Tibial nerve (tissue), 4 donors: ENCODE measurements at places on chromosomes 1 and 21. TPM values are rescaled to one million over a fixed set of nuclear protein-coding genes. Genes with fewer than 3 reads are reported as not detected.

- DNase-seq, result no peak
Measured at GRCh38 chr1:32980080-32980479, 15.5 kb upstream of the RNF19B start.

Gene TMEM61
- total RNA-seq, result not detected

- no peak for DNase-seq
Measured at GRCh38 chr1:7366955-7367665, 404.0 kb upstream of the VAMP3 start.

GRCh38 chr1:86104606-86105532, 51.7 kb downstream of the COL24A1 start:
- DNase-seq, result no peak

DNA sequence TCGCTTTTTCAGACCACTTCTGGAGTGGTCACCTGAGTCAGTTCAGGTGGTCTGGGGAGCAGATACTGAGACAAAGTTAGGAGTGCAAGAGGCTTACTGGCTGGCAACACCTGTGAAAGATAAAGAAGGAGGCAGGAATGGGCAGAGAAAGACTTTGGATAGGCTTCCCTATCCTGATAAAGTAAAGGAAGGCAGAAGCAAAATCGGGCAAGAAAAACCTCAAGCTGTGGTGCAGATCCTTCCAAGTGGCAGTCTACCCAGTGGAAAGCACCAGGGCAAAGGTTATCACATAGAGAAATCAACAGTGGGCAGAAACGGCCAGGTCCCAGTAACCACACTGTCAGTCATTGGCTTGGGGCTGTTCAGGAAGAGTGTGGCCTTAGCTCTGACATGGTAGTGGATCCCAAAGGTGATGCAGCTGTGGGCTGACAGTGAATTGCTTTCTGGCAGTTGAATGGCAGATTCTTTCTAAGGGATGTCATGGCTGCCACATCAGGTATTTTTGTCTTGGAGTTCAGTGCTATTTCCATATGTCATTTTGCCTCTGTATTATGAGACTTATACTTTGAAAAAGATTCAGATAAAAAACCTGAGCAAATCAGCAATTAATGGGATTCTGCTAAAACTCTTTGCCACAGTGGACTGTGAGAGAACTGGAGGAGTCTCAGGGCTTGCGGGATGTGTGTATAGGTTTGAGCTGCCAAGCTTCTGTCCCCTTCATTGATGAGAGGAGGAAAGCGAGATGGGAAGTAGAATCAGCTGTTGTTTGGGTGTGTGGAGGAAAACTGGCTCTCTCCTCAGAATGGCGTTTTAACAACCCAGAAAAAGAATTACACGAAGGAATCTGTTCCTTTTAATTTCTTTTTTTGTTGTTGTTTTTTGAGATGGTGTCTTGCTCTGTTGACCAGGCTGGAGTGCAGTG, 8.1 kb upstream of the CGN start:
- DNase-seq, result no peak

GRCh38 chr21:43645136-43645891, 14.0 kb downstream of the HSF2BP start:
- no peak for DNase-seq

DNA sequence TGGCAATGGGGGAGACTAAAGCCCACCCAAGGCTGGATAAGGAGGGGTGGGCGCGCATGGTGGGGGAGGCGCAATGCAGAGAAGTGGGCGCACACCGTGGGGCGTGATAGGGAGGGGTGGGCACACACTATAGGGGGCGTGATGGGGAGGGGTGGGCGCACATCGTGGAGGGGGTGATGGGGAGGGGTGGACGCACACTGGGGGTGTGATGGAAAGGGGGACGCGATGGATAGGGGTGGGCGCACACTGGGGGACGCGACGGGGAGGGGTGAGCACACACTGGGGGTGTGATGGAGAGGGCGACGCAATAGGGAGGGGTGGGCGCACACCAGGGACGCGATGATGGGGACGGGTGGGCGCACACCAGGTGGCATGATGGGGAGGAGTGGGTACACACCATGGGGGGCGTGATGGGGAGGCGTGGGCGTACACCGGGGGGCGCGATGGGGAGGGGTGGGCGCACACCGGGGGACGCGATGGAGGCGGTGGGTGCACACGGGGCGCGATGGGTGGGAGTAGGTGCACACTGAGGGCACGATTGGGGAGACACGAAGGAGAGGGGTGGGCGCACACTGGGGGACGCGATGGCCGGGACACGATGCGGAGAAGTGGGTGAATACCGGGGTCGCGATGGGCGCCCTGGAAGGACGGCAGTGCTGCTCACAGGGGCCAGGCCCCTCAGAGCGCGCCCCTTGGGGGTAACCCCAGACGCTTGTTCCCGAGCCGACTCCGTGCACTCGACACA, 929 bp downstream of the SUMO3 start:
- no peak for DNase-seq

DNA sequence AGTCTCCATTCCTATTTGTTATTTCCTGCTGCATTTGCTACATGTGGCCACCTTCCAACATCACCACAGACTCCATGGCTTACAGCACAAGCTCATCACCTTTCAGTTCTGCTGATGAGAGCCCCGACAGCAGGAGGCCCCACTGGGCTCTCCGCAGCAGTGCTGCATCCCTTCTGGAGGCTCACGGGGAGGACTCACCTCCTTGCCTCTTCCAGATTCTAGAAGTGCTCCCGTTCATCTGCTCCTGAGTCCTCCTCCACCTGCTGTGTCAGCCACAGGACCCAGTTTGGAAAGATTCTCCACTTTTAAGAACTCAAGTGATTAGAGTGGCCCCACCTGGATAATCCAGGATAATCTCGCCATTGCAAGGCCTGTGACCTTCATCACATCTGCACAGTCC, 167.6 kb downstream of the PCBP3 start:
- DNase-seq, result no peak

DNA sequence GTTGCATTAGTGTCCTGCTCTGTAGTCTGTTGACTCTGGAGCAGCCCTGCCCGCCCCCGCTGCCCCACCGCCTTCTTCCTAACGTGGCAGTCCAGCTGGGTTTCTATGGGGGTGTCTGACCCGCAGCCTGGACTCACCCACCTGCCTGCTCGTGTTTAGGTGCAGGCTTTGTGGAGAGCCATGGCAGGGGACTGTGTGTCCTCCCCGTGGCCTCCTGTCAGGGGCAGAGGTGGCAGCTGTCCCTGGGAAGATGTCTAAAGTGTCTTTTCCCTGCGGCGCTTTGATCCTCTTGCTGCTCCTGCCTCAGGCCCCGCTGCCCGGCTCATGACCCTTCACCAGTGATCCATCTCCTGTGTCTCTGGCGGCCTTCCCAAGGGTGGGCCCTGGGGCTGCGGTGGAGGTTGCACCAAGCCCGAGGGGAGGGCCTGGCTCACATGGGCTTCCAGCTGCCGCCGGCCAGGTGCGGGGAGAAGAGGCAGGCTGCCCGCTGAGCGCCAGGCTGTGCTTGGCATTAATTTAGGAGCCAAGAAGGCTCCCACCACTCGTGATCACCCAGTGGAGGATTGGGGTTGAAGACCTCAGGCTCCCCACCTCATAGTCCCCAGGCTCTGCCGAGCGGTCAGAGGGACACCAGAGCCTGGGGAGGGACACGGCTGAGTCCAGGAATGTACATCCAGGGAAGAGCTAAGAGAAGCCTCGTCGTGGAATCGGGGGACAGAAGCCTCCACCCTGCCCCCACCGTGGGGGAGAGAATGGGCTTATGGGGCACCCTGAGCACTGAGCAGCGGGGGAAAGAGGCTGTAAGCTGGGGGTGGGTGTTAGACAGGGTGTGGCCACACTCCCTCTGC, 44.1 kb downstream of the COL18A1 start:
- no peak for DNase-seq

GRCh38 chr1:232493869-232494268, 136.1 kb downstream of the SIPA1L2 start:
- no peak for DNase-seq

DNA sequence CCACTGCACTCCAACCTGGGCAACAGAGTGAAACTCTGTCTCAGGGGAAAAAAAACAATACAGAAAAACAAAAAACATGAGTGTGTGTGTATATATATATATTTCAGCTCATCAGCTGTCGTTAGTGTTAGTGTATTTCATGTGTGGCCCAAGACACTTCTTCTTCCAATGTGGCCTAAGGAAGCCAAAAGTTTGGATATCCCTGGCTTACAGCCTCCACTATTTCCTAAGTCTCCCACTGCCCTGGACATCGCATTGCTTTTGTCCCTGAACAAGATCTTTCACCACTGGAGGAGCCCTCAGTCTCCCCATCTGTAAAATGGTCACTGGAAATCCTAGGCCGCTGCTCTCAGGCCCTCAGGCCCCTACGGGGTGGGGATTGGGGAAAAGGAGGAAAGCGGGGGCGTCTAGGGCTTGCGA, 391 bp upstream of the LDLRAP1 start:
- DNase-seq, result no peak

Gene CTH
- 9.0 TPM for total RNA-seq

- DNase-seq, result peak; percentile 48
Measured at GRCh38 chr1:6727535-6727934, 25.9 kb upstream of the DNAJC11 start.

Gene MPZ
- total RNA-seq, result 570 TPM

Gene NKAIN1
- not detected for total RNA-seq

DNA sequence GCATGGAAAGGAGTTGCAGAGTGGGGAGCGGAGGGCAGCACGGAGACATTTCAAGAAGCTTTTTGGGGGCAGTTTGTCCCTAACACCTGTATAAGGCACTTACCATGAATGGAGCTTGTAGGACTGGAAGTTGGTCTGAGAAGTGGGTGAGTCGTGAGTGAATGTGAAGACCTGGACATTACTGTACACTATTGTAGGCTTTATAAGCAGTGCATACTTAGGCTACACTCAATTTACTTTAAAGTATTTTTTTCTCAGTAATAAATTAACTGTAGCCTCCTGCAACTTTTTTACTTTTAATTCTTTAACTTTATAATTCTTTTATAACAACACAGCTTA, 141.6 kb upstream of the ETV3 start:
- DNase-seq, result no peak

GRCh38 chr1:64960731-64961130, 5.6 kb downstream of the JAK1 start:
- no peak for DNase-seq

Gene RXFP4
- total RNA-seq, result not detected

- DNase-seq, result no peak
Measured at GRCh38 chr1:221137666-221138065, 258.4 kb downstream of the HLX start.

- DNase-seq, result no peak
Measured at GRCh38 chr1:175758601-175759000, 15.2 kb upstream of the TNR start.

GRCh38 chr1:238001818-238002217, 111.1 kb upstream of the ZP4 start:
- no peak for DNase-seq

GRCh38 chr1:205229916-205230700, 2.4 kb downstream of the TMCC2 start:
- DNase-seq, result no peak

Gene SPRR2E
- not detected for total RNA-seq

DNA sequence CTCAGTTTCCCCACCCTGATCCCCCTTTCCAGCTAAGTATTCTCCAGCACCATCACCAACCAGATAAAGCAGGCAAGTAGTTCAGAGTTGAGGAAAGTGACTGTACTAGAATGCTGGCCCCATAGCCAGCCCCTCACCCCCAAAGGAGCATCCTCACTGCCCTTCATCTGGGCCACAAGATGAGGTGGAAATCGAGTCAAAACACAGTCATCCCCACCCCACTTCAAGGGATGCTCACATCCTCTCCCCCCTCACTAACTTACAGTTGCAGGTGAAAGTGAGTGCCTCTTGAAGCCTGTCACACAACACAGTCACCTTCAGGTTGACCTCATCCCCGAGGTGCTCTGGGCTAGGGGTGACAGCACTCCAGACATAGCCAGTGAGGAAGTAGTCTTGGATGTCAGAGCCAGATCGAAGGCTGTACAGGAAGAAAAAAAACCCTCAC, 30.4 kb downstream of the PIK3C2B start:
- no peak for DNase-seq

Gene PROX1
- 0.84 TPM for total RNA-seq

GRCh38 chr1:207073906-207074820, 14.5 kb upstream of the C4BPB start:
- no peak for DNase-seq

Gene NCF2
- total RNA-seq, result 9.6 TPM
